ENCODE measurements at places on chromosomes 5 and 9. TPM values are rescaled to one million over a fixed set of nuclear protein-coding genes. Genes with fewer than 3 reads are reported as not detected.

DNA sequence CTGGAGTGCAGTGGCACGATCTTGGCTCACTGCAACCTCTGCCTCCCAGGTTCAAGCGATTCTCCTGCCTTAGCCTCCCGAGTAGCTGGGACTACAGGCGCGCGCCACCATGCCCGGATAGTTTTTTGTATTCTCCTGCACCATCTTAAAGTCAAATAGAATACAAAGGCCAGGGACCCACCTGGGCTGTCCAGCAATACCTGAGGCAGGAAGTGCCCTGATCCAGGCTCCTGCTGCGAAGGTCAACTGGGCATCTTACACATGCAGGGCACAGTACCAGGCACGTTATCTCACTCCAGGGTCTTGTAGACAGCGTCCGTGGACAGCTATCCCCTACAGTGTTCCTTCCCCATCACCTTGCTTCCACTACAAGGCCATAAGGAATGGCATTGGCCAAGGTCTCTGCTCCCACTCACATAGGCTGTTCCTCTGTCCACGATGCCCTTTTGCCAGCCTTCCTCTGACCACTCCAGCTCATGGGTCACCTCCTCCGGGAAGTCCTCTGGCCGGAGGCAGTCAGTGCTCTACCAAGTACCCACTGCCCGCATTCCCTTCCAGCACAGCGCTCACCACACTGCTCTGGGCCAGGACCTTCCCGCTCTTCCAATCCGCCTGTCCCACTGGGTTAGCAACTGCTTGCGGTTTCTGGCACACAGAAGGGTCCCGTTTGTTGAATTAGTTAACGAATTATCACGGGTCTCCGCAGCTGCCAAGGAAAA, 978 bp downstream of the P4HA2 start:
- no peak for DNase-seq
- H3K27me3 ChIP-seq = peaks cover 23% of the 10 kb centered on the region
- H3K4me1 ChIP-seq = peaks cover 16% of the 10 kb centered on the region
- no peak overlapping the region for H3K27ac ChIP-seq

GRCh38 chr5:108295578-108296368, 86.1 kb downstream of the FBXL17 start:
- no peak for DNase-seq
- H3K27me3 ChIP-seq = no peaks in the 10 kb centered on the region
- H3K4me1 ChIP-seq = no peaks in the 10 kb centered on the region
- H3K36me3 ChIP-seq = peaks cover 2% of the 10 kb centered on the region

DNA sequence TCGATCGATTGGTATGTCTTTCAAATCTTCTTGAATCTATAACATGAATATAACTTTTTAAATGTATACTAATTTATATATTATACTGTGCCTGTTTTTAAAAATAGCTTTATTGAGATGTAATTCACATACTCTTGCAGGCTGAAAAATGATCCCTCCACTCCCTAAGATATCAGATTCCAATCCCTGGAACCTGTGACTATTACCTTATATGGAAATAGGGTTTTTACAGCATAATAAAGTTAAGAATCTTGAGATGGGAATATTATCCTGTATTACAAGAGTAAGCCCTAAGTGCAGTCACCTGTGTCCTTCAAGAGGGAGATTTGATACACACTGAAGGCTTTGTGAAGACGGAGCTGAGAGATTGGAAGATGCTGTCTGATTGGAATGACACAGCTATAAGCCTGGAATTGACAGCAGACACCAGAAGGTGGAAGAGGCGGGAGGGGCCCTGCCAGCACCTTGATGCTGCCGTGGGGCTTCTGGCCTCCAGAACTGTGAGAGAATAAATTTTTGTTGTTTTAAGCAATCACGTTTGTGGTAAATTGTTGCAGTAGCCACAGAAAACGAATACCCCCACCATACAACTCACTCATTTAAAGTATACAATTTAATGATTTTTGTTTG, 161.3 kb downstream of the RMI1 start:
- DNase-seq = no peak
- H3K4me1 ChIP-seq = peaks cover 10% of the 10 kb centered on the region
- no peaks in the 10 kb centered on the region for H3K36me3 ChIP-seq
- H3K4me3 ChIP-seq = no peak overlapping the region
- peaks cover 51% of the 10 kb centered on the region for H3K27me3 ChIP-seq
- no peak overlapping the region for H3K27ac ChIP-seq

DNA sequence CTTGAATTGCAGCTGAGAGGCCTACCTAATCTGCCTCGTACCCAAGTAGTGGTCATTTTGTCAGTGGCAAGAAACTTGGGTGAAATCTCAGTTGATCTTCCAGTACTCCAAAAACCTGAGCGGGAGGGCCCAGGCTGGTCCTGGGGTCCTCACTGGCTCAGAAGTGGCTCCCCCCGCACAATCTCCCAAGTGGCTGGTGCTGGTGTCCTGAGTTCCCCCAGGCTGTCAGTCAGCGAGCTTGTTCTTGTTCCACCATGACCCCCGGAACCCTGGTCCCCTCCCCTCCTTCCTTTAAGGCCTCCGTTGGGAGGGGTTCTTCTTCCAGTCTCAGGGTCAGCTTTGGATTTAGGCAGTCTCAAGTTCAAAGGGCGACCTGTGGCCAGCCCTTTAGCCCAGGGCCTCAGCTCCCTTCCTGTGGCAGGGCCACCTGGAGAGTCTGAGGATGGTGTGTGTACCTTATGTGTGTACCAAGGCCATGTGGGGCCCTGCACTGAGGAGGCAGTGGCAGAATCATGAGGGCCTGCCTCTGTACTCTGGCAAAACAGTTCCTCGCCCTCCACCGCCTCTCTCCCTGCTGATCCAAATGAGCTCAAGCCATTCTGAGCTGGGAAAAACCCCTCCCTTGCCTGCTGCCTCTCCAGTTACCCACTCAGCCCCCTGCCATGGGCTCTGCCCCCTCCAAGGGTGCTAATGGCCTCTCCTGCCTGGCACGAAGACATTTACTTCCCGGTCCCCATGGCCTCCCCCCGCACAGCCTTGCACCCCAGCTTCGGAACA, 4.5 kb upstream of the DBN1 start:
- H3K4me3 ChIP-seq = no peak overlapping the region
- no peak for DNase-seq
- H3K4me1 ChIP-seq = peaks cover 51% of the 10 kb centered on the region
- peaks cover 2% of the 10 kb centered on the region for H3K36me3 ChIP-seq

DNA sequence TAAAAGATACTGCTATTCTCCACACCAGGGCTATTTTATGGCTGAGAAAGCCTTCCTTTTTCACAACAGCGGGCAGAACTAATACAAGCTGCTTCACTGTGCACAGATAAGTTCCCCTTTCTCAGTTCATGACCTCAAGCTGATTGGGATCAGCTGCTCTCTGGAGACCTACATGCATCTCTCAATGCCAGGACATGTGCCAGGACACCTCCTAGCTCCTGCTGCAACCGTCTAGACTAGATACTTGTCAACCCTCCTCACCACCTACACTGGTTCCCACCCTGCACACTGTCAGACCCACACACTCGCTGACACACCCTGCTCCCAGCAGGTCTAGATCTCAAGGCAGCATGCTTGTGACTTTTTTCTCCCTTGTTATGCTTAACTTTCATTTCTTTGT, 39.8 kb downstream of the STARD4 start:
- no peaks in the 10 kb centered on the region for H3K27me3 ChIP-seq
- H3K4me1 ChIP-seq = no peaks in the 10 kb centered on the region
- DNase-seq = no peak
- H3K4me3 ChIP-seq = no peak overlapping the region
- H3K36me3 ChIP-seq = peaks cover 38% of the 10 kb centered on the region

GRCh38 chr9:27432308-27432707, 91.8 kb upstream of the IFNK start:
- no peak overlapping the region for H3K27ac ChIP-seq
- peaks cover 3% of the 10 kb centered on the region for H3K27me3 ChIP-seq
- DNase-seq = no peak
- H3K4me1 ChIP-seq = peaks cover 8% of the 10 kb centered on the region
- no peak overlapping the region for H3K4me3 ChIP-seq
- no peaks in the 10 kb centered on the region for H3K36me3 ChIP-seq

- H3K4me1 ChIP-seq = no peaks in the 10 kb centered on the region
- DNase-seq = no peak
- H3K4me3 ChIP-seq = no peak overlapping the region
- no peak overlapping the region for H3K27ac ChIP-seq
- no peaks in the 10 kb centered on the region for H3K36me3 ChIP-seq
Measured at GRCh38 chr9:24132244-24132643, 306.2 kb upstream of the ELAVL2 start.

DNA sequence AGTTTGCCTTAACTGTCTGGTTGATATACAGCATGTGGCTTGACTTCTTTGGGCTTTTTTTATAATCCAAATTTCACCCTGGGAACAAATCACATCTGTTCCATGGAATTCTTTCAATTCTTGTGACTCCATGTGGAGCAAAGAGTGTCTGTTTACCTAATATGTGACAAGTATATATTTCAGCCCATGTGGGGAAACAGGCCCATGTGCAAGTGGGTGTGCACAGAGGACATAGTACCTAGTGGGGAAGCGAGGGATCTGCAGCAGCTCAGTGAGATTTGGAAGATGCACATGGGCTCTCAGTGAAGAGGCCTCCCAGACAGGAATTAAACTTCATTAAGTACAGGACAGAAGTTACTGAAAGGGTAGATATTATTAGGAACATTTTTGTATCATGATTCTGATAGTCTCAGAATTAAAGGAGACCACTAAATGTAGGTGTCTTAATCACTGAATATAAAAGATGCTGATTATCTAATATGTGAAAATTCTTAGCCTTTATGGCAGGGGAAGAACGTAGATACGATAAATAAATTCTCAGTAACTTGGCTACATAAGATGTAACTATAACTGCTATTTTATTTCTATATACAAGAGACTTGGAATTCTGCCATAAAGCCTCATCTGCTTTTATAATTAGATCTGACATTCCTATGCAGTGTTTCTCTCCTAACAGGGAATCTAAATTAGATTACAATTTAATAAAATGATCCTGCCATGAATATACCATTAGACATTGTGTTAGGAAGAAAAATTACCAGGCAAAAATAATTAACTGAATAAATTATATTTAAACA, 181.2 kb downstream of the SLC12A2 start:
- no peak for DNase-seq
- H3K4me1 ChIP-seq = no peaks in the 10 kb centered on the region
- H3K27me3 ChIP-seq = no peaks in the 10 kb centered on the region
- H3K36me3 ChIP-seq = no peaks in the 10 kb centered on the region
- H3K4me3 ChIP-seq = no peak overlapping the region

DNA sequence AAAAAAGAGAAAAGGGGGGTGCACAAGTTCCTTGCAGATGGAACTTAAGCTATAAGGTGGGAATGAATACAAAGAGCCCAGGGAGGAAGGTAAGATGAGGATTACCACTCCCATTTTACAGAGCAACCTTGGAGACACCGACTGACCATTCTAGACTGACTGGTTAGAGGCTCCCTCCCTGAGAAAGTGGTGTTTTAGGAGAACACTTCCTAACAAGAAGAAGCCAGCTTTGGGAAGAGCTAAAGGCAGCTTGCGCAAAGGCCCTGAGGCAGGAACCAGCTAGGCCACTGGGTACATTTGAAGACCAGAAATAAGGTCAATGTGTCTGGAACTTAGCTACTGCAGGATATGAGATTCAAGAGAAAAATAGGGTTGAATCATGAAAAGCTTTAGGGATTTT, 38.6 kb downstream of the SPARC start:
- H3K36me3 ChIP-seq = no peaks in the 10 kb centered on the region
- peaks cover 3% of the 10 kb centered on the region for H3K27me3 ChIP-seq
- H3K27ac ChIP-seq = no peak overlapping the region

DNA sequence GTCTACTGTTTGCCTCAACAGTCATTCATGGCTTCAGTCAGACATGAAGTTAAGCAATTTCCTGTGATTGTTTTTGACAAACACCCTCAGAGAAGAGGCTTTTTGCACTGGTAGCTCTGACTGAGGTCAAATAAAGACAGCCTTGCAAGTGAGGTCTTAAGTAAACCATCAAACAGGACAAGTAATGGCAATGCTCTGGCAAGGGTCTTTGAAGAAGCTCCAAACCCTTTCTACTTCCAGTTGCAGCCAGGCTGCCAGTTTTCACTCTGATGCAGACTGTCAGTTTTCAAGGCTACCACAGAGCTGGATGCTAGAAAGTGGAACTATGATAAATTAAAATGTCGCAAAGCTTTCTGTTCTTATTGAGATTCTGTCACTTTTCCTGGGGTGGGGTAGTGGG, 421.5 kb upstream of the PTGER4 start:
- DNase-seq = peak; percentile 11
- peak overlapping the region; percentile 85 for H3K27ac ChIP-seq
- H3K36me3 ChIP-seq = peaks cover 6% of the 10 kb centered on the region
- peaks cover 10% of the 10 kb centered on the region for H3K4me1 ChIP-seq
- no peak overlapping the region for H3K4me3 ChIP-seq
- no peaks in the 10 kb centered on the region for H3K27me3 ChIP-seq

- H3K4me3 ChIP-seq = no peak overlapping the region
- peaks cover 11% of the 10 kb centered on the region for H3K27me3 ChIP-seq
- H3K4me1 ChIP-seq = no peaks in the 10 kb centered on the region
- DNase-seq = no peak
Measured at GRCh38 chr9:110615498-110615897, 36.0 kb upstream of the SVEP1 start.

DNA sequence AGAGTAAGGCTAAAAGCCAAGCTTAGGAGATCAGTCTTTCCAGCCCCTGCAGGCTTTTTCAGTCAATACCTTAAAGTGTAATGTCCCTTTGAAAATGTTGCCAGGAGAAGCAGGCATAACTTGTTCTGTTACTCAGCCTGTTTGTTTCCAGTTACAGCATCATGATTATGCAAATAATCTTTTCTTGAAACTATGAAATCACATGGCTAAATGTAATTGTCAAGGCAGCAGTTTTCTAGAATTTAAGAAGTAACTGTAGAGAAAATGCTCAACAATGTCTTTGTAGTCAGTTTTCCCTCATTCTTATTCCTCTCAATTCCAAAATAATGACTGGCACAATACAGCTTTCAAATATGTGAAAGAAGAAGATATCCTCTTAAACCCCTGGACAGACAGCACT, 1.9 kb upstream of the GPR107 start:
- H3K27ac ChIP-seq = no peak overlapping the region
- peaks cover 36% of the 10 kb centered on the region for H3K4me1 ChIP-seq
- no peaks in the 10 kb centered on the region for H3K27me3 ChIP-seq
- H3K36me3 ChIP-seq = peaks cover 3% of the 10 kb centered on the region
- peak overlapping the region; percentile 57 for H3K4me3 ChIP-seq

DNA sequence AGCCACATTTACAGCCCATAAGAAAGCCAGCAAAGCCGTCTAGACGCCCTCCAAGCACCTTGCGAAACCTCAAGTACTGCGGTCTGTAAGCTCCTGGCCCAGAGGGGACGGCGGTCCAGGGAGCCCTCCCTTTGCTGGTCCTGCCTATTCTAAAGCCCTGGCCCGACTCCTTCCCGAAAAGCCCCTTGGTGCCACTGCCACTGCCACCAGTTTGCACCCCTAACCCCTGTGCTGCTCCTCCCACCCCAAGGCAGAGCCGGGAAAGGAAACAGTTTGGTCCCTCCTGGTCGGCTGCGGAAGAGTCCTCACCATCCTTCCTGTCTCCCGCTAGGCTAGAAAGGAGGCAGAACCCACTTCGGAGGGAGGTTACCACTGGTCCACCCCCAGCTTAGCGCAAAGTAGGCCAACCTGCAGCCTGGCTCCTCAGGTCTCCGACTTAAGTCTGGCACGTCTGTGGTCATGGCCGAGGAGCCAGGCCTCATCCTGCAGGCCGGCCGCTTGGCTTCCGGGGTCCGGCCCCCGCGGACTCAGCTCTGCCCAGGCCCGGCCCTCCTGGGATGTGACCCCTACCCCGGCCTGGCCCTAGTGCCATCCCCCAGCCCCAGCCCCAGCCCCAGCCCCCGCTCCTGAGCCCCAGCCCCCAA, 916 bp downstream of the TOR1A start:
- peaks cover 19% of the 10 kb centered on the region for H3K4me1 ChIP-seq
- DNase-seq = peak; percentile 40
- H3K4me3 ChIP-seq = peak overlapping the region; percentile 81
- H3K27ac ChIP-seq = peak overlapping the region; percentile 76

Gene DMRT2
- total RNA-seq = not detected

Gene FCHO2
- 0.57 TPM for total RNA-seq

Gene TAF11L10
- not detected for total RNA-seq

Gene HRH2
- total RNA-seq = 25.5 TPM

All from activated CD4-positive, alpha-beta T cell treated with anti-CD3 and anti-CD28 coated beads, Interleukin-2, amount 10 ng/mL, durations not matched to agents 7 days and 5 days (primary cell).